Stimulated activated CD8-positive, alpha-beta memory T cell treated with anti-CD3 and anti-CD28 coated beads, Interleukin-4, amount 100 ng/mL, for 1 hour (primary cell): ENCODE measurements at places on chromosomes 11 and 22.
A peak's percentile ranks its signal among the peaks of the same experiment; 100 is the strongest.

DNA sequence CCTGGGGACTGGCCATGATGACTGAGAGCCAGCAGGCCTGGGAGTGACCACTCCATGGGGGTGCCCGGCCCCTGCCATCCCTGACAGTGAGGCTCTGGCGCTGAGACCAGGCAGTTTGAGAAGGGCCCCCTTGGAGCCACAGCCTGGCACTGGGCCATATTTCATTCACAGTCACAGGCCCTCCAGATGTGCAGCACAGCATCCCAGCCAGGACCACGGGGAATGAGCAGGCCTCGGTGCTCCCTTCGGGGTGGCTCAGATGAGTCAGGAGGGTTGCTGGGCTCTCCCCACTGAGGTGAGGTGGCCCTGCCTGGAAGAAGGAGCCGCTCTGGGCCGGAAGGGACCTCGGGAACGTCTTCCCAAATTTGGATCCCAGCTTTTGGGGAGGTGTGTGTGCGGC lies 53.0 kb downstream of the GRAMD4 start:
- DNase-seq: no peak

- DNase-seq: no peak
Measured at GRCh38 chr11:60941371-60942119, 10.4 kb downstream of the SLC15A3 start.

GRCh38 chr11:122715548-122716440 lies 60.3 kb downstream of the UBASH3B start:
- DNase-seq: no peak

DNA sequence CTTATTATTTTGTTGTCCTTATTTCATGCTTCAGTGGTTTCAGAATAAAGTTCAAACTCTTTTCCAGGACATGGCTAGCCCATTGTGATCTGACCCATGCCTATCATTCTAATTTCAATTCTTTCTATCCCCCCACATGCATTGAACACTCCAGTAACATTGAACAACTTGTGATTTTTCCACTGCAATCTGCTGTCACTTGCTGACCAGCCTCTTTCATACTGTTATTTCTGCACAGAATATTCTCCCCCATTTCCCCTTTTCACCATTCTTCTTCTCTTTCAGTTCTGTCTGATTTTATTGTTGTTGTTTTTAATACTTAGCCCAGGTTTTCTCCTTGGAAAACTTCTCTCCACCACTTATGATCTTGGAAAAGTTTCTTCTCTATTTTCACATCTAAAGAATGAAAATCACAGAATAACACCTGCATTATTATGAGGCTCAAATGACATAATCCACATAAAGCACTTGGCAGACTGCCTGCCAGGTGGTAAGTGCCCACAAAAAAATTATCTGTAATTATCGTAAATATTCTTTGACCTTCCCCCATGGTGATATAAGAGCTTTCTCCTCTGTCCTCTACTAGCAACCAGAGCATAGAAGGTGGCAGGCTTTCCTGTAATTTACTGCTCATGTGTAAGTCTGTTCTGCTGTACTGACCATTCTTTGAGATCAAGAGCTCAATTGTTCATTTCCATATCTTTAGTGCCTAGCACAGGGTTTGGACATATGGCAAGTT lies 51.9 kb upstream of the EED start:
- DNase-seq: no peak

DNA sequence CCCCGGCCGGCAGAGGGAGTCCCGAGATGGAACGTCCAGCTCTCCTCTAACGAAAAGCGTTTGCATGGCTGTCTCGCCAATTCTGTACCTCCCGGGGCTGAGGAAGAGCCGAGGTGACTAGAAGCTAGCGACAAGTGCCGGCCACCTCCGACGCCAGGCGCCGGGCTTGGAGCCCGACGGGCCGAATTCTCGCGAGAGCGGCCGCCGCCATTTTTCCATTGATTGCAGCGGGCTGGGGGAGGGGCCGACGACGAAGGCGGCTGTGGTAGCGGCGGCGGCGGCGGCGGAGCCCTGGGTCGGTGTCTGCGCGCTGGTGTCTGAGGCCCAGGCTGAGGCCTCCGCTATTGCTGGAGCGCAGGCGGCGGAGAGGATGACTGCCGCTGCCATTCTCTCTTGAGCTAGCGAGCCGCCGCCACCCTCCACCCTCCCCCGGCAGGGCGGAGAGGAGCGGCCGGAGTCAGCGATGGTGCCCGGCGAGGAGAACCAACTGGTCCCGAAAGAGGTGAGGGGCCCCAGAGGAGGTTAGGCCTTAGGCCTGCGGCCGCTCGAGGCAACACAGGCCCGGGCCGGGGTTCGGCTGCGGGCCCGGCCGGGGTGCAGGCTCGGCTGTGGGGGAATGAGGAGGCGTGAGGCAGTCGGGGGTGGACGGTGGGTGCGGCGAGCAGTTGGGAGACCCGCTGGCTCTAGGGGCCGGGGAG lies at the start of gene USP47:
TSS of gene USP47 (plus strand) at position 250 of the 698 bp plus-strand sequence. CDS start at position 464, 214 bp downstream.
- peak; percentile 92 for DNase-seq
